Activated T-cell treated with anti-CD3 and anti-CD28 coated beads for 1 hour (primary cell): ENCODE measurements at places on chromosomes 3 and 15.

- DNase-seq = peak; percentile 16
Observed at GRCh38 chr15:98648654-98649471, 524 bp downstream of the IGF1R start.

DNA sequence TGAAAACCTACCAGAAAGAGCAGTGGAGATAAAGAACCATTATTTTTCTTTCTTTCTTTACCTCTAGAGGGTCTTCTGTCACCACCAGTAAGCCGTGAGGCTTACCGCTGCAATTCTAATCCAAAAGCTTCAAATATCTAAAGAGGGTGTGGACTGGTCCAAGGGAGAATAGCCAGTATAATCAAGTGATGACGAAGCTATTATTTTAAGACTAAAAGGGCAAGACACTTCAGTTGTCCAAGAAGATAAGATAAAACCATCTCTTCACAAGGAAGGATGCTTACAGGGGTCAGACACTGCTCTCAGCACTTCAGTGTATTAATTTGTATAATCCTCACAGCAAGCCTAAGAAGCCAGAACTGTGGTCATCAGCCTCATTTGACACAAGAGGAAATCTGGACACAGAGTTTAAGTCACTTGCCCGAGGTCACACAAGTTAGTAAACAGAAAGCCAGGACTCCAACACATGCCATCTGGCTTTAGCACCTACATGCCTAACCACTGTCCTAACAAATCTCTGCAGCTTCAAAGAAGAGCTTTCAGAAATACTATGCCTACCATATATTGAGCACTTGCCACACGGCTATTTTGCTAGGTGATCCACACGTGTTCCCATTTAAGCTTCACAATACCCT is 14.6 kb downstream of the HDC start:
- no peak for DNase-seq

- no peak for DNase-seq
Observed at GRCh38 chr3:13580256-13581023, 31.5 kb downstream of the FBLN2 start.

GRCh38 chr15:62112616-62113593 is 46.1 kb downstream of the C2CD4A start:
- no peak for DNase-seq

DNA sequence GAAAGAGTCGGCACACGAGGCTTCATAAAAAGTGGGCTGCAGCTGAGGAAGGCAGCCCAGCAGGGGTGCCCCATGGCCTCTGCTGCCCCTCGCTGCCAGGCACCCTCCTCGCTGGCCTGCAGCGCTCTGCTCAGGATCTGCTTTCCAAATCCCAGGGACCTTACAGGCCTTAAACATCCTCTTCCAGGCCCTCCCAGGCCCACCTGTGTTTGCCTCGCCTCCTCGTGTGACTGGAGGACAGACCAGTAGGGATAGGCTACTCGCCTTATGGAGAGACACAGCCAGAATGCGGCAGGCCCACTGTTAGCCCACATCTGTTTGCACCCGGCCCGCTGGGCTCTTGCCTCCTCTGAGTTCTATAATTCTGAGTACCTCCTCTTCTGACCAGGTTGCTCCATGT is 124.5 kb upstream of the PLXNA1 start:
- no peak for DNase-seq

DNA sequence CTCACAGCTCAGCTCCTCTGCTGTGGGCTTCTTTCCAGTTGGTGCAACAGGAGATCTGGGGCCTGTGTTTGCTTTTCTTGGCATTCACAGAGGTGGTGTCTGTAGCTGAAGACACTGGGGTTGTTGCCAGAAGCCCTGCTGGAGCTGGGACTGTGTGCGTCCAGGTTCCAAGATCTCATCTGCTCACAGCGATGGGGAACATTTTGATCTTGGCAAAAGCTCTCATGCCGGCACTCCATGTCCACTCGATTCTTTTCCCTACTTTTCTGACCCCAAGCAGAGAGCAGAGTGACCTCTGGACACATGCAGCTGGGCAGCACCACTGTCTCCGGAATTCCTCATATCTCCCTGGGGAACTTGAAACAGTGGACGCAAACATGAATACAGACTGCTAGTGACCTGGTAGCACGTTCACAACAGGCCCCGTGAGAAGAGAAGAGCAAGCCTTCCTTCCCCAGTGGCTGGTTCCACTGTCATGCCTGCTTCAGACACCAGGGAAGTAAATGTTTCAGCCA is 36.1 kb upstream of the MECOM start:
- no peak for DNase-seq

DNA sequence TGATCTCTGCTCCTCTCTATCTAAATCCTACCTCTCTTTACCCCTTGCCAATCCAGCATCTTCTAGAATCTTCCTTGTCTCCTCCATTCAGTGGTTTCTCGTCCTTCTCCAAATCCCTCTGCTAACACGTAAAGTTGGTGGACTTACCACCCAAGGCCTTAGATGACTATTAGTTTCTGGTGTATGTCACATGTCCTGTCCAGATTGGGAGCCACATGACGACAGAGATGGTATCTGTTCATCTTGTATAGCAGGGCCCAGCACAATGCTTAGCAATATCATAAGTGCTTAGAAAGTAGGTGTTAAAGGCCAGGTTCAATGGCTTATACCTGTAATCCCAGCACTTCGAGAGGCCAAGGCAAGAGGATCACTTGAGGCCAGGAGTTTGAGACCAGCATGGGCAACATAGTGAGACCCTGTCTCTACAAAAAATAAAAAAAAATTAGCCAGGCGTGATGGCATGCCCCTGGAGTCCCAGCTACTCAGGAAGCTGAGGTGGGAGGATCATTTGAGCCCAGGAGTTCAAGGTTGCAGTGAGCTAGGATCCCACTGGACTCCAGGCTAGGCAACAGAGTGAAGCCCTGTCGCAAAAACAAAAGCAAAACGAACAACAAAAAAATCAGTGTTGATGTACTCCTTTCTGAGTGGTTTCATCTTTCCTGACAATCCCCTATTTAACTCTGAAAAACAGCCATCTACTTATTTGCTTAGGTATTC is 81.8 kb downstream of the HMG20A start:
- no peak for DNase-seq

DNA sequence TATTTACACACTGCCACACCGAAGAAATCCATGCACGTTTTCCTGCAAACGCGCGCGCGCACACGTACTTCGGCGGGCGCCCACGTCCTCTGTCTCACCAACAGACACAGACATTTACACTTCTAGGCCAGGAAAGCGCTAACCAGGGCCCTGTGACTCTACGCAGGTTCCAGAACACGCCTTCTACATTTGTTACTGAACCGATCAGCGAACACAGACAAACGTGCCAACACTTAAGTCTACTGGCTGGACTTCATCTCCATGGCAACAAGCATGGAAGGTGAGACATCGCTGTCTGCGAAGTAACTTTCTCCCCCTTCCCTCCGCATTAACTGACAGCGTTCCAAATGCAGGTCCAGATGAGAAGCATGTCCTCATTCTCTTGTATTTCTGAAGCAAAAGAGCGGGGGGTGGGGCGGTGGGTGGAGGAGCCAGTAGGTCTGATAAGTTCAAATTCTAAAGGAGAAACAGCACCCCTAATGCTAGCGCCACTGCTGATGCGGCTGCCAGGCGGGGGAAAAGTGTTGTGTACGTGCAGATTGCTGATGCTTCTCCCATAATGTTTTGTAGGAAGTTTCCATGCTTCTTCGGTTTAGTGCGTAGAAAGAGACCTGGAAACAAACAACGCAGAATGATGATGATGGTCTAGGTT is at the start of gene CTXN2:
CTXN2 (plus strand) TSS at position 92 of the 652 bp plus-strand sequence. CDS start 9,636 bp downstream, outside the sequence.
- no peak for DNase-seq

DNA sequence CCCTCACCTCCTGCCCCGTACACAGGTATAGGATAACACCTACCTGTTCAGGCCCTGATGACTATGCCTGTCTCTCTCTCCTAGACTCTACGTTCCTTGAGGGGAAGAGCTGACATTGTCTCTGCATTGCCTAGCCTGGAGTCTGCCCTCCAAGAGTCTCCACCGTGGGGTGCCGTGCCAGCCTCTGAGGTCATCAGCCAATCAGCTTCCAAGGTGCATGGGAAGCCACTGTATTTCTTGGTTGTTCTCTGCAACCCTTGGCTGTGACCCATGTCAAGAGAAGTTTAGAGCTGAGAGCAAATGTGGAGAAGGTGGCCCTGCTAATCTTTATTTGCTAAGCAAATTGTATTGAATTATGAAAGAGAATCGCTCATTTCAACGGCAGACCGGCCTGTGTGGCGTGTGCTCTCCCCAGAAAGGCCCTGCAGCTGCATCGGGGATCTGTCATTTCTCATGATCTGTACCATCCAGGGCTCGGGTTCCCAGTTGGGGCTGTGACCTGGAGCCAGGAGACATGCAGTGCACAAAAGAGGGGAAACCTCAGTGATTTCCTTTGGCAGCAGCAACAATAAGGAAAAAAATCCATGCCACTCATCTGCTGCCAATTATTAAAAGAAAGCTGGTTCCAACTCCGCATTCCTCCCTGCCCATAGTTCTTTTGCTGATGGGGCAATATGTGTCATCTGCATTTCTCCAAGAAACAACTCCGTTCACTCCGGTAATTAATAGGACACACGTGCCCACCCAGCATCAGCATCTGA is 182.2 kb downstream of the MEGF11 start:
- no peak for DNase-seq

DNA sequence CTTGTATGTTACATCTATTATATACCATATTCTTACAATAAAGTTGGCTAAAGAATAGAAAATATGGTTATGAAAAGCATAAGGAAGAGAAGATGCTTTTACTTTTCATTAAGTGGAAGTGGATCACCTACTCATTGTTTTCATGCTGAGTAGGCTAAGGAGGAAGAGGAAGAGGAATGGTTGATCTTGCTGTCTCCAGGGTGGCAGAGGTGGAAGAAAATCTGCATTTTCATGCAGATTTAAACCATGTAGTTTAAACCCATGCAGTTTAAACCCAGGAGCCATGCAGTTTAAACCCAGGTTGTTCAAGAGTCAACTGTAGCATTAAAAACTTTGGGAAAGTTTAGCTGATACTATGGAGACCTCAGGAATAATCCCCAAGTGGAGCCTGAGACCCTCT is 214.8 kb upstream of the NAALADL2 start:
- no peak for DNase-seq

GRCh38 chr15:89714775-89715174 is 24.2 kb downstream of the WDR93 start:
- no peak for DNase-seq

DNA sequence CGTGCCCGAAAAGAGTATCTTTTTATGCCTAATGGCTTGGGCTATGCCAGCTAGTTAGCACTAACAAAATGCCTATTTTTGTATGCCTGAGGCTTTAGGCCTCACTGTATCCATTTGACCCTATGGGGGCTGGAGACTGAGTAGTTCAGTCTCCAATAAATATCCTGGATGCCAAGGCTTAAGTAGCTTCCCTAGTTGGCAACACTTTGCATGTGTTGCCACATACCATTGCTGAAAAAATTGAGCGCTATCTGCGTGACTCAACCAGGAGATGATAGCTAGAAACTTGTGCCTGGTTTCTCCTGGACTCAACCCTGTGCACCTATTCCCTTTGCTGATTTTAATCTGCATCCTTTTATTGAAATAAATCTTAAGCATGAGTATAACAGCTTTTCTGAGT is 58.4 kb upstream of the ATP2C1 start:
- DNase-seq = no peak

- DNase-seq = no peak
Observed at GRCh38 chr3:12409684-12410596, 74.3 kb upstream of the TSEN2 start.

- DNase-seq = no peak
Observed at GRCh38 chr3:169772305-169772896, 795 bp upstream of the MYNN start.

GRCh38 chr3:53597136-53597915 is 102.9 kb downstream of the CACNA1D start:
- no peak for DNase-seq

DNA sequence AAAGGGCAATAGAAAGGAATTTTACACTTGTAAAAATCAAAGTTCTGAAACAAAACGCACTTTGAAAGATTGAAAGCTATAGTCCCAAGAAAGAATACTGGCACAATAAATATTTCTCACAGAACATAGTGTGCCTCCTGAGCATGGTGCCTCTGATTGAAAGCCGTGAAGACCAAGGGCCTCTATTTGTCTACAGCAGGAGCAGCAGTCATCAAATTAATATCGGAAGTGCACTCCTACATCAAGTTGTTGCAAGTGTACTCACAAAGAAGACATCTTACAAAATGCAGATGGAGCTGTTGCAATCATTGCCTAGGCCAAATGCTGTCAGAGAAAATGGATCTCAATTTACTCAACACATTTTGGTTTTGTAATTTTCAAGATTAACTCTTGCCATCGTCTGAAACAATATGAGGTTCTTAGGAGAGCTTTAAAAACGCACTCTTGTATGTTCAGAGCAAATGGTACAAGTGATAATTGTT is 9.2 kb upstream of the WDR49 start:
- DNase-seq = no peak

GRCh38 chr15:60729850-60730458 is 251.0 kb upstream of the ICE2 start:
- DNase-seq = no peak
